Uterine smooth muscle cell (primary cell): ENCODE measurements at places on chromosomes 1 and 21. TPM values are rescaled to one million over a fixed set of nuclear protein-coding genes. Genes with fewer than 3 reads are reported as not detected.

PRR9 gene
- 0.12 and 1.2 TPM in 2 replicates for total RNA-seq

CD5L gene
- total RNA-seq: not detected in 2 replicates

CYP4B1 gene
- not detected in 2 replicates for total RNA-seq

CGN gene
- 0.11 and 0.12 TPM in 2 replicates for total RNA-seq

LENEP gene
- 1.00 TPM in 1 of 2 replicates, not detected in the other for total RNA-seq

AMPD2 gene
- total RNA-seq: 71.5 and 76.5 TPM in 2 replicates

ADAM30 gene
- not detected in 2 replicates for total RNA-seq

KIF26B gene
- total RNA-seq: 3.4 and 24.1 TPM in 2 replicates

ARHGEF11 gene
- 31.0 and 34.0 TPM in 2 replicates for total RNA-seq

NBPF4 gene
- total RNA-seq: not detected in 2 replicates

RIPK4 gene
- total RNA-seq: not detected in 2 replicates

MPL gene
- not detected in 2 replicates for total RNA-seq

LAMTOR2 gene
- total RNA-seq: 35.0 and 40.1 TPM in 2 replicates

MANEAL gene
- 0.44 and 0.50 TPM in 2 replicates for total RNA-seq

DCDC2B gene
- total RNA-seq: 0.12 TPM in 1 of 2 replicates, not detected in the other

CRABP2 gene
- 17.0 and 21.5 TPM in 2 replicates for total RNA-seq

EMC1 gene
- total RNA-seq: 77.9 and 89.5 TPM in 2 replicates

OR2M3 gene
- not detected in 2 replicates for total RNA-seq

KCNJ6 gene
- not detected in 2 replicates for total RNA-seq

PLA2G5 gene
- not detected in 2 replicates for total RNA-seq

ZNF678 gene
- total RNA-seq: 7.5 and 8.3 TPM in 2 replicates

CATSPERE gene
- total RNA-seq: 0.33 and 1.9 TPM in 2 replicates

MAGOH gene
- 23.2 and 44.9 TPM in 2 replicates for total RNA-seq

LCE6A gene
- not detected in 2 replicates for total RNA-seq

PCAT6 gene
- not detected in 2 replicates for total RNA-seq

FCRL6 gene
- total RNA-seq: not detected in 2 replicates

IRF6 gene
- total RNA-seq: 0.44 and 0.62 TPM in 2 replicates

SPRR5 gene
- total RNA-seq: not detected in 2 replicates
